ENCODE measurements at places on chromosomes 7 and 10. TPM values are rescaled to one million over a fixed set of nuclear protein-coding genes. Genes with fewer than 3 reads are reported as not detected.

AKR1C3 gene
- 1,247 TPM for total RNA-seq

DNA sequence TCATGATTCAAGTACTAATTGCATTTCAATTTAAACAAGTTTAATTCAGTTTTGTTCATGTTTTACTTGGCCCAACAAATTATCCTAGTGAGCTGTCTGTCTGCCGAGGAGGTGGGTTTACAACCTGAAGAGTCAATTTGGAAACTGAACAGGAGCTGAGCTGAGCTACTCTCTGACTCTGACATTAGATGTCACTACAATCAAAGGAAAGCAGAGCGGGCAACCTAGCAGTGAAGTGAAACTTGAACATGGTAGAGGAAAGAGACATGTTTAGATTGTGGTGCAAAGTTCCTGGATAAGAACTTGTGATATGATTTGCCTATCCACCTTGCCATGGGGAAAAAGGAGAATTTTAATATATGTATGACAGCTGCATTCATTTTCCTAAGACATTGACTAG lies 9.6 kb upstream of the AGR3 start:
- no peaks in the 10 kb centered on the region for H3K27me3 ChIP-seq
- no peaks in the 10 kb centered on the region for H3K36me3 ChIP-seq
- H3K4me3 ChIP-seq = no peak overlapping the region
- no peak for DNase-seq
- H3K4me1 ChIP-seq = no peaks in the 10 kb centered on the region
- H3K27ac ChIP-seq = no peak overlapping the region

GRCh38 chr7:362402-363096 lies 72.6 kb downstream of the FOXL3 start:
- no peaks in the 10 kb centered on the region for H3K36me3 ChIP-seq
- H3K27ac ChIP-seq = no peak overlapping the region

PILRA gene
- total RNA-seq = 2.3 TPM

- H3K27me3 ChIP-seq = no peaks in the 10 kb centered on the region
- H3K36me3 ChIP-seq = no peaks in the 10 kb centered on the region
- DNase-seq = peak; percentile 21
These were observed 34.9 kb downstream of the BAIAP2L1 start for GRCh38 chr7:98365863-98366561.

- no peak for DNase-seq
- H3K27me3 ChIP-seq = no peaks in the 10 kb centered on the region
- H3K36me3 ChIP-seq = no peaks in the 10 kb centered on the region
- no peak overlapping the region for H3K4me3 ChIP-seq
- no peaks in the 10 kb centered on the region for H3K4me1 ChIP-seq
These were observed 105.5 kb downstream of the ACTR3B start for GRCh38 chr7:152865011-152865410.
